Stimulated activated CD4-positive, alpha-beta T cell treated with anti-CD3 and anti-CD28 coated beads, Interleukin-1b, Interleukin-23, amount 100 ng/mL, for 1 hour (primary cell): ENCODE measurements at places on chromosomes 3 and 15.

GRCh38 chr15:87919064-87919463, 337.5 kb downstream of the NTRK3 start:
- DNase-seq = no peak

DNA sequence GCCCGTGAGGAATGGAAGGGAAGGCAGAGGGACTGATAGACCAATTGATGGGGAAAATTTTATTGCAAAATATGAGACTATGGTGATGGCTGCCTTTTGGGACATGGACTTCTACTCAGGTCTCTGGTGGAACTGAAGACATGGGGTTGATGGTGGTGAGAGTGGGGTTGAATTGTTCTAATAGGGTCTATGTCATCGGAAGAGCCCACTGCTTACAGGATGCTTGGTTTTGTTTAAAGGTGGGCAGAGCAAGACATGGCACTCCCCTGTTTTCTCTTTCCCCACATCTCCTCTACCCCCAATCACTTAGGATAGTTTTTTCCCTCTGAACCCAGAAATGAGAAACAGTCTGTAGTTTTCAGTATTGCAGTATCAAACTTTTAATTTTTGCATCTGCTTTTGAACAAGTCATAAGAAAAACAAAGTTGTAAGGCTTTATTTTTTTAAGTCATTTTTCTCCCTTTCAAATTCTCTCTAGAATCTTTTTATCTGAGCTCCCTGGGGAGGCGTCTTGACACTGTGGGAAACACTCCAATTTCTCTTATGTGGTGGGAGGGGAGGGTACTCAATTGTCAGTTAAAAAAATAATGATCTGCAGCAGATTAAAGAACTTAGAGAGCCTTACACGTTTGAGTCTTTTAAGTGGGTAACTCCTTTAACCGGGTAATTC, 276.2 kb upstream of the TBC1D5 start:
- DNase-seq = no peak

GRCh38 chr3:39550354-39551051, 83.0 kb downstream of the MOBP start:
- DNase-seq = no peak

DNA sequence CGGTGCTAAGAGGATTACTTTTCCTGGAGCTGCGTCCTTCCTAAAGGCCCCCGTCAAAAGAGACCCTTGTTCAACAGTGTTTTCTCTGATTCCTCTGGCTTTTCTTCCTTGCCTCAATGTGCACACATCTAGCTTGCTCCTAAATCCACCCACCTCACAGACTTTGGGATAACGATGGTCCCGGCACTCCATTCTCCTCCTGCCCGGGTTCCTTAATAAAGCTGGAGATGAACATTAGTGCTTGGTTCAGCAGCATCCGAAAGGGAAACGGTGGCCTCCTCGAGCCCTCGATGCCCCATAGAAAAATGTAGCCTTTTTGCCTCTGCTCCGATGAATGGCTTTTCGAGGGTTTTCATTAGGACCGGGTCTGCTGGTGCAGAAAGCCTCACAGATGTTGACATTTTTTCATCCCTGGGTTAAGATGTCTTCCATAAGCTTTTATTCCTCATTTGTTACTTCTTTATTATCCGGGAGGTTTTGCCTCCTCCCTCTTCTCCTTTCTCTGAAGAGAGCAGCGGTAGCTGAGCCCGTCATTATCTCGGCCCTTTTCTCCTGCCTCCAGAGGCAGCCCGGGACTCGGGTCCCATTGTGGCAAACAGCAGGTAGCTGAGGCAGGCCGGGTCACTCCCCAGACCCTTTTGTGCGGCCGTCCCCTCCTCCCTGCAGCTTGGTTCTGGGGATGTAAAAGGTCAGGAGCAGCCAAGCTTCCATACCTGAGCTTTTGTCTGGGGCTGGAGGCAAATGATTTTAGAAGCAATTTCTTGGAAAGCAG, 64.6 kb downstream of the CPN2 start:
- no peak for DNase-seq

DNA sequence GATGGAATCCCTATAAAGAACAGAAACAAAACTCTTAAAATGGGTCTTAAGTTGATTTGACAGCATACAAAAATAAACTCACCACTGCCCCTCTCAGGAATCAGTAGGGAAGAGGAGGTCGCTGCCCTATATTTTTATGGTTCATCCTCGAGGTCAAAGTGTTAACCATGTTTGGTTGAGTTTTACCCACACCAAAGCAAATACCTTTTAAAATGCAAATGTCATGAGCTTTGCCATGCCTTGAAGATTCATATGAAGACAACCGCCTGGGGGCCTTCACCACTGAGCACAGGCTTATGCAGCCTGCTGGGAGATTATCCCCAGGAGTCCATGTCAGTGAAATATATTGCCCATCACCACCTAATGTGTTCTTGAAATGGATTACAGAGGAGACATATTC, 66.1 kb downstream of the GLB1 start:
- DNase-seq = no peak

DNA sequence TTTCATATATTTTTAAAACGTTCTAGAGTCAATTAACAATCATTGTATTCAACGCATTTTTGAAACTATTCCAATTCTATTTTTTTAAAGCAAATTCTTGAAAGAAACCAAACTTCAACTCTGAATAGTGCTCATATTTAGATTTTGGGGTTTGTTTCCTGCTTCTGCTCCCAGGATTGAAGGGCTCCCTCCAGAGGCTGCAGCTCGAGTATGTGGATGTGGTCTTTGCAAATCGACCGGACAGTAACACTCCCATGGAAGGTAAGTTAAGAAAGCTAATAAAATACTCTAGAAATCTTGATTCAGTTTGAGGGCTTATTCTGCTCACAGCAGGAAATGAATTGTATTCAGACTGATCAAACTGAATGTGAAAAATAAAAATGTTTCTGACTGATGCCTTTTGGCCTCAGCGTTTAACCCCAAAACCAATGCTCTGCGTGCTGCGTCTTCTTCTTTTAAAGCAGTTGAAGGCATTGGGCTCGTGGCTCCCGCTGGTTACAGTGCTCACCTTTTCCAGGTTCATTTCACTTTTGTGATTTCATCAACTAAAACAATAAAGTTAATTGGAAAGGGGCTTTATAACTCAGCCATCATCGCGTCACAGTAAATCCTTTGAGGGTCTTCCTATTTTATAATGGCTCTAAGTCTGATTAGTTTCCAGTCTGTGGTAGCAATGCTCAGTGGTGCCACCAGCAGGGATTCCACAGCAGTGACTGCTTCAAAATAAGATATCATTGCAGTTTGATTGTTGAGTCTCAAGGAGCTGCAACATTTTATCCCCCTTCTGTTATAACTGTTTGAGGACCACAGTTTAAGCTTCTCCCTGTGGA, 80.1 kb downstream of the SSR3 start:
- no peak for DNase-seq

DNA sequence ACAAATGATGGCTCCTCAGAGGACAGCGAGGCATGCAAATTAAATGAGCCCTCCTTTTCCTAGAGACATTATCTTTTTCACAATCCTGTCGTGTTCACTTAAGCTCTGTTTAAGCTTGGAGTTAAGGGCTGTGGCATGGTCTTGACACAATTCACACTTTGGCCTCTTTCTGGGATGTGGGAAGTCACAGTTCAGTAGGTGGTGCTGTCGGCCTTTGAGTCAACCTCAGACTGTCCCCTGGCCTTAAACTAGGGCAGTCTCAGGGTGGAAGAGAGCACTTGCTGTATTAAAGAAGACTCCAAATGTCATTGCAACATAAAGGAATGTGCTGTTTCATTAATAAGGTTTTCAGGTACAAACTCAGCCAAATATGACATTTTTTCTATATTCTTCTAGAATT, 351.0 kb downstream of the MCTP2 start:
- no peak for DNase-seq

- DNase-seq = no peak
These were observed 70.4 kb downstream of the CBLB start for GRCh38 chr3:105798381-105798934.

DNA sequence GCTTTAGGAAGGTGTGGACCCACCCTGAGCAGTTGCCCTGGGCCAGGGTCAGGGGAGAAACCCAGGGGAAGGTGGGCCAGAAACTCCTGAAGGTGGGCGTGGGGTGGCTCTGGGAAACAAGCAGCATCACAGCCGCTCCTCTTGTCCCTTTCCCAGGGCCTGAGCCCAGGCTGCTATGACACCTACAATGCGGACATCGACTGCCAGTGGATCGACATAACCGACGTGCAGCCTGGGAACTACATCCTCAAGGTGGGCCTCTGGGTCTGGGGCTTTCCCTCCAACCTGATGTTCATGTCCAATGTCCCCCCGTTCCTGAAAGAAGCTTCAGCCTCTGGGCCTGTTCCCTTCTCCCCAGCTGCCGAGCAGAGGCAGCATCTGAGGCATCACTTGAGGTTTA, 21.4 kb downstream of the LOXL1 start:
- no peak for DNase-seq

GRCh38 chr15:77877869-77878577, 199.5 kb downstream of the TBC1D2B start:
- DNase-seq = no peak

DNA sequence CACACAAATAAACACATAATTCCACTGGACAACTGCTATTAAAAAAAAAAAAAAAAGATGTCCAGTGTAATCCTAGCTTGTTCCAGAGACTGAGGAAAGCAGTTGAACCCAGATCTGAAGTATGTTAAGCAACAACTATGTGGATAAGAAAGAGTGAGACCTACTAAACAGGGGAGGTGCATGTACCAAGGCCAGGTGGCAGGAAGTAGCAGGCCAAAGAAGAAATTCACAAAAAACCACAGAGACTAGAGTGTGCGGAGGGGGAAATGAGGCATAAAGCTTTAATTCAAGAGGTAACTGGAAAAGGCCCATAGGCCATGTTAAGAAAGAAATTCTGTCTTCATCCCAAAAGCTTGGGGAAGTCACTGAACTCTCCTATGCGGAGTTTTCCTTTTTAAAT, 490.0 kb downstream of the NAALADL2 start:
- DNase-seq = no peak

- DNase-seq = no peak
These were observed 9.1 kb upstream of the AVEN start for GRCh38 chr15:34047893-34048775.

- no peak for DNase-seq
These were observed 99.8 kb upstream of the FGF7 start for GRCh38 chr15:49323207-49323606.

- DNase-seq = no peak
These were observed 2.7 kb upstream of the ACTR8 start for GRCh38 chr3:53884623-53885022.

GRCh38 chr15:99662903-99663302, 70.3 kb downstream of the LYSMD4 start:
- no peak for DNase-seq

DNA sequence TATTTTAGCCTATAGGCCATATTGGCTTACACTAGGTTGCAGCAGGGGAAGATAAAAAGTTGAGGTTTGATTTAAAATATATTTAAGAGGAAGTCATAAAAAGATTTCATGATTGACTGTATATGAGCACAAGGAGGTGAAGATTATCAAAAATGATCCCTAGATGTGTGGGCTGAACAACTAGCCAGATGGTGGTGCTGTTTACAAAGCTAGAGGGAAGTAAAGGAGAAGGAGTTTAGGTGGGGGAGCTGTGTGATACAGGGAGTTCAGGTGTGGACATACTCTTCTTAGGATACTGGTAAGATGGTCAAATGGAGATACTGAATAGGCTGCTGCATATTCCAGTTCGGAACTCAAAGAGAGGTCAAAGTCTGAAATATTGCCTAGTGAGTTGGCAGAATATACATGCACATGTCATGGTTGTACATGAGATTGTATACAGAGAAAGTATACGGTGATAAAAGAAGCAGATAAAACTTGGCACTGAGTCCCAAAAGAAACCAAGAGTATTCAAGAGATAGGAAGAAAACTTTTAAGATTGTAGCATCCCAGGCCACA, 727.8 kb downstream of the NLGN1 start:
- no peak for DNase-seq

DNA sequence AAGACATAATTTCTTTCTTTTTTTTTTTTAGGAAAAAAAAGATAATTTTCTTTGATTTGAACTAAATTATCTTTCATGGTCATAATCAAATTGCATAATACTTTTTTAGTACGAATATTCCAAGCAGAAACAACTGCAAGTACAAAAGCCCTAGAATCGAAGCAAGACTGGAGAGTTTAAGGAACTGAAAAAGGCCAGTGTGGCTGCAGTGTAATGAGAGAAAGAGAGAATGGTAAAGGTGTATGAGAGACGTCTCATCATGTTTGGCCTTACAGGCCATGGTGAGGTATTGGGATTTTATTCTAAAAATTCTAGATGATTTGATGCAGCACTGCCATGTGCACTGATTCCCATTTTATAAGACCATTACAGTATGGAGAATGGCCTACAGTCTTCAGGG, 180.9 kb downstream of the SUCNR1 start:
- DNase-seq = no peak

DNA sequence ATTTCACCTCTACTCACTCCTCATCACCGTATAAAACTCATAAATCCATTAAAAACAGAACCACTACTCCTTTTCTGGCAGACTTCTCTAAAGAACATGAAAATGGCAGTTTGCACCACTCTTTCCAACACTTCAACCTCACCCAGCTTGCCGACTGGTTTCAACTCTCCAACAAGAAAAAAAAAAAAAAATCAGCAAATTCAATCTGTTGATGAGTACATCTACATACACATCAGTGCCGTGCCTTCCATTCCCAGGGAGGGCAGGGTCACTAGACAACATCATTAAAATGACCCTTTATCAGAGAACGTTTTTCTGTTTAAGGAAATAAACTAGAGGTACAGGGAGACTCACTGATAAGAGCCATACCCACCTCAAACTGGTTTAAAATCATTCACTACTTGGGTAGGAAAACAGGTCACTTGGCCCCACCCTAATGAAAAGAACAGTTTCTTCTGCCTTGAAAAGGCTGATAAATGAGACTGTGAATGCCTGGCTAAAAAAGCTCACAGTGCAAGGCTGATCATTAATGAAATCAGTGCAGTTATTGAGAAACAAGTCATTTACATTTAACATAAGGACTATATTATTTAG, 6.0 kb downstream of the ANXA2 start:
- no peak for DNase-seq

DNA sequence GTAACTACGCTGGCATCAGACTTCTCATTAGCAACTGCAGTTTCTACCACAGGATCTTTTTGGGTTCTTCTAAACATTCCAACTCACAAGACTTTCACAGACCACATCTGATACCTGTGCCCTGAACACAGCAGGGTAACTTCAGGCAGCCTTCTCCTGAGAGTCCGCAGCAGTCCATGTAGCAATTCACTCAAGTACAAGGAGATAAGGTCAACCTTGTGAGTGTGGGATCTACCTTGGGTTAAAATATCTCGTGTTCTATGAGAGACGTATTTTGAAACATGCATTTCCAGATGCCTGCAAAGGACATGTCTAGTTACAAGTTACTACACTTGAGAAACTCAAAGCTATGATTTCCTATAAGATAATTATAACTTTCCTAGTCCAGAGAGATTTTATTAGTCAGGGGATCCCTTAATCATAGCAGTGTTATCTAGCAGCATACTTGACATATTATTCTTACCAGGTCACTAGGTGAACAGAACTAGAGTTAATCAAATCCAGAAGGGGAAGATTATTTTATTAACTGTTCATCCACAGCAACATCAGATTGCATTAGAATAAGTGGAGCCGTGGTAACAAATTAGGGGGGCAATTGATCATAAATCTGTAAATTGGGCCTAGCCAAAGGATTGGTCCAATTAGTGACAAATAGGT, 66.4 kb downstream of the ASTE1 start:
- no peak for DNase-seq

- no peak for DNase-seq
These were observed 774 bp upstream of the CNOT10 start for GRCh38 chr3:32684029-32684799.
